Cerebellum (tissue), 4 donors: ENCODE measurements at places on chromosomes 1 and 21. TPM values are rescaled to one million over a fixed set of nuclear protein-coding genes. Genes with fewer than 3 reads are reported as not detected.

DNA sequence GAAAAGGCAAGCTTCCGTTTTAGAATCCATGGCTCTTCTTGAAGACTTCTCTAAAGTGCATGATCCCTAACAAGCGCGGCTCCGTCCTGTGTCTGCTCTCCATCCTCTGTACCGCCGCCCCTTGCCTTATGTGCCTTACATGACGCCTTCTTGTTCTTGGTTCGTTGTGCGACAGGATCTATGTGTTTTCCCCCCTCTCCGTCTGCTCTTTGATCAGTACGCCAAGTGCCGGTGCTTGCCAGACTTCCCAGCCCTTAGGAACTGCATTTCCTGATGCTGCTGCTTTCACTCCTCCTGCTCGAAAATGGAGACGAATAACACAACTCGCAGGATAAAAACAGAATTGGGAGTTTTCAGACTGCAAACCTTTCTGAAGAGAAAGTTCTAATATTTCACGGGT, 13.1 kb downstream of the NDUFV3 start:
- no peak for DNase-seq

DNA sequence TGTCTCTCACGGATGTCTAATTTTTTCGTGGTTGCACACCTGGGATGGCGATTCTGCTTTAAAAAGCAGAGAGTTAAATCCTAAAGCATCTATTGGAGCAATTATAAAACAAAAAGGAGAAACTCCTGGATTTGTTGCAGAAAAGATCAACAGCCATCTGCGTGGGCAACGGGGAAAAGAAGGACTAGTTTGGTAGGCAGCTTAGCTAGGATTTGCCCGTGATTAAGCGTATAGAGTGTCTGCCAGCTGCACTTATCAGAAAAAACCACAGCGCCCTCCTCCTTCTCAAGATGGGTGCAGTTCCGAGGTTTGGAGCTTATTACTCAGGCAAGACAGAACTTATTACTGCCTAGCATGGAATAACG, 526 bp upstream of the SLC25A24 start:
- peak; percentile 67 for DNase-seq

GRCh38 chr1:8632102-8632501, 185.3 kb downstream of the RERE start:
- DNase-seq, result no peak

DNA sequence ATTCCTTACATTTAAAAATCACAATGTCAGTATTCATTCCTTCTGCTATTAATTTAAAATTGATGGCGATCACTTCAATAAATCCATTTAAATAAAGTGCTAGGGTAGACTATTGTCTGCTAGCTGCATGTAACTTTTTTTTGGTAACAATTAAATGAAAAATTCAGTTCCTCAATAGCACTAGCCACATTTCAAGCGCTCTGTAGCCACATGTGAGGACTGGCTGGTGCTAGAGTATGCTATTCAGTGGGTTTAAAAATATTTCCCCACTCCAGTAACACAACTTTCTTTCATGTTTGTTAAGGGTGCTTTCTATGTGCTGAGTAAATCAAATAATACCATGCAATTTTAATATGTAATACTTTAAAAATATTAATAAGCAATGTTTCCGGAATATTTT, 108.2 kb downstream of the LTN1 start:
- DNase-seq, result no peak

DNA sequence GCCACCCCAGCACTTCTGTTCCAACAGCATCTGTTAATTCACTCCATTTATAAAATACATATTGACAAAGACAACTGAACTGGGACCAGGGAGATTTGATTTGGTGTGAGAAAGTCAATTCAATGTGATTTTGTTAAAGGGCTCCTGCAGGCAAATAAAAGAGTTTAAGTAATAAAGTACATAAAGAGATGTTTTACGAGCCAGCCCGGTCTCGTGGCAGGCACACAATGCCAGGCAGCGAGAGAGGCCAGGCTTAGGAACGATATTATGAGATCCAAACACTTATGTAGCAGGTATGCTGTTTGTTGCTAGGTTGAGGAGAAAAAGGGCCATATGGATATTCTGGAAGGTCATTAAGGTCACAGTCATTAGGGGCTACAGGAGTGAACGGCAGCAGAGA, 227.1 kb downstream of the KCTD3 start:
- DNase-seq, result no peak

DNA sequence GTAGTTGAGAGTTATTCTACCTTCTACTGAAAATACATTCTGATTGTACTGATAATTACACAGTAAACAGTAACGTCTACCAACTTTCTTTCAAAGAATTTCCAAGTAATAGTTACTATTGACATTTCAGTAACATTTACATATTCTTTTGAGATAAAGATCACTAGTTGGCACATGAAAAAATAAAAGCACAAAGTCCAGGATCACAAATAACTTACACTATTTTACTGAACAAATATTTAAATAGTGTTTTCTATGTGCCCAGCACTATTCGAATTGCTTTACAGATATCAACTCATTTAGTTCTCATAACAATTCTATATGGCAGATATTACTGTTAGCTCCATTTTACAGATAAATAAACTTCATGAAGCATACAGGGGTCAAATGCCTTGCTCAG, 126.4 kb downstream of the TTLL7 start:
- DNase-seq, result no peak

GRCh38 chr1:204516180-204516879, at the start of gene MDM4:
TSS of gene MDM4 (plus strand) at chr1:204516406. CDS start at chr1:204525519, 9,113 bp downstream.
- peak; percentile 95 for DNase-seq

Gene CNTN2
- 47.4 TPM for total RNA-seq

DNA sequence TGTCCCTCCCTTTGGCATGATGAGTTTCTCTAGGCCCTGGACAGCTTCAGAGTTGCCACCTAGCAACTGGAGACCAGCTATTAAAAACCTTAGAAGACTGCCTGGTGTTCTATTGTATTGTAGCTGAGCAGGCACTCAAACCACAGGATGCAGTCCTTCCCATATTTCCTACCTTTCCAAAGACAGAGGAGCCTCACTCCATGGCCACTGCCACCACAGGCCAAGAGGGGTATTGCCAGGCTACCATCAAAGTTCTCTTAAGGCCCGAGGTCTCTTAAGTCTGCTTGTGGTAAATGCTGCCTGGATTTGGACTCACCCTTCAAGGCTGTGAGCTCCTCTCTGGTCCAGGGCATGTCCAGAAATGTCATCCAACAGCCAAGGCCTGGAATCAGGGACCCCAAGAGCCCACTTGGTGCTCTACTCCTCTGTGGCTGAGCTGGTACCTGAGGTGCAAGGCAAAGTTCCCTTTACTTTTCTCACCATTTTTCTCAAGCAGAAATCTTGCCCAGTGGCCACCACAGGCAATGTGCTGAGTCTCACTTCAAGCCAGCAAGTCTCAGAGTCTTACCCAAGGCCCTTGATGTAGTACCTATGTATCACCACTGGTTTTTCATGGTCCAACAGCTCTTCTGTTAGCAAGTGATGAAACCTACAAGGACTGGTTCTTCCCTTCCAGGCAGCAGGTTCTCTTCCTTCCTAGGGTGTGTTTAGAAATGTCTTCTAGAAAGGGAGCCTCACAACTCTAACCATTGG, 269.4 kb downstream of the AMY1C start:
- DNase-seq, result no peak

Gene SPATA17
- 3.7 TPM for total RNA-seq

Gene CLCA2
- total RNA-seq, result not detected

DNA sequence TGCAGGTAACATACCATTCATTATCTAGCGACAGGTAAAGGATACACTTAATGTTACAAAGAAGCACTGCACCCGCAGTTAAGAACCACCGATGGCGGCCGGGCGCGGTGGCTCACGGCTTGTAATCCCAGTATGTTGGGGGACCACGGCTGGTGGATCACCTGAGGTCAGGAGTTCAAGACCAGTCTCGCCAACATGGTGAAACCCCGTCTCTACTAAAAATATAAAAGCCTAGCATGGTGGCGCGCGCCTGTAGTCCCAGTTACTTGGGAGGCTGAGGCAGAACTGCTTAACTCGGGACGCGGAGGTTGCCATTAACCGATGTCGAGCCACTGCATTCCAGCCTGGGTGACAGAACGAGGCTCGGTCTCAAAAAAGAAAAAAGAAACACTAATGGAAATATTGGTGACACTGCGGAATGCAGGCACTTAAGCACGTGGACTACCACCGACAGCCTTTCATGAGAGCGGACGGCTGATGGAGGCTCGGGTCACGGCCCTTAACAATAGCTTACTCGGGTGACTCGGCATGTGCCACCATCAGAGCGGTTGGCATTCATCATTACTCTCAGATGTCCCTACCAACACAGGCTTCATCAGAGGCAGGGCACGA, 542 bp downstream of the GAS5 start:
- DNase-seq, result no peak

- no peak for DNase-seq
These were observed 108.6 kb downstream of the OLFML2B start for GRCh38 chr1:161915051-161915503.

Gene ABCG1
- total RNA-seq, result 14.2 TPM

Gene CYP4Z1
- total RNA-seq, result 1.4 TPM

- peak; percentile 69 for DNase-seq
These were observed 5.4 kb downstream of the VPS45 start for GRCh38 chr1:150072959-150073358.

- no peak for DNase-seq
These were observed 7.4 kb downstream of the HYI start for GRCh38 chr1:43446388-43446740.

Gene TRIM46
- 16.7 TPM for total RNA-seq

Gene PEAR1
- total RNA-seq, result 1.8 TPM
